Anterior cingulate cortex (tissue), 58 donors: ENCODE measurements at places on chromosomes 4 and X.

GRCh38 chr4:38759113-38759789 is 23.5 kb downstream of the TLR10 start:
- peak; percentile 85 for DNase-seq

- no peak for DNase-seq
Observed at GRCh38 chr4:138438608-138439007, 196.5 kb upstream of the SLC7A11 start.

- no peak for DNase-seq
Observed at GRCh38 chr4:83785891-83786290, 250.0 kb downstream of the GPAT3 start.

DNA sequence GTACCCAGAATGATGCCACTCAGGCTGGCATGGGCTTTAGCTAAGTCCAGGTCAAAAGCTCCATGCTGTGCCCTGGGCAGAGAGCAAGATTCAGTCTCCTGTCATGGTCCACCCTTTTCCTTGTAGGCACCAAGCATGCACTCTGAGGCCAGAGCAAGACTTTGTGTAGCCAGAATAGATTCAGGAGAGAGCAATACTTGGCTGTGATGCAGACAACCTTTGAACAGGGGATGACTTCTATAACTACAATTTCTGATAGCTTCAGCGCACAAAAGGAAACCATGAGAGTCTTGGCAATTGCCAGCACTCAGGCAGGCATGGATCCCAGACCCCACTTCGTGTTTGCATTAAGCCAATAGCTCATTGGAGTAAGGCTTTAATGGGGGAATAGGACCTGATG is 510.6 kb downstream of the RAB28 start:
- DNase-seq, result no peak

DNA sequence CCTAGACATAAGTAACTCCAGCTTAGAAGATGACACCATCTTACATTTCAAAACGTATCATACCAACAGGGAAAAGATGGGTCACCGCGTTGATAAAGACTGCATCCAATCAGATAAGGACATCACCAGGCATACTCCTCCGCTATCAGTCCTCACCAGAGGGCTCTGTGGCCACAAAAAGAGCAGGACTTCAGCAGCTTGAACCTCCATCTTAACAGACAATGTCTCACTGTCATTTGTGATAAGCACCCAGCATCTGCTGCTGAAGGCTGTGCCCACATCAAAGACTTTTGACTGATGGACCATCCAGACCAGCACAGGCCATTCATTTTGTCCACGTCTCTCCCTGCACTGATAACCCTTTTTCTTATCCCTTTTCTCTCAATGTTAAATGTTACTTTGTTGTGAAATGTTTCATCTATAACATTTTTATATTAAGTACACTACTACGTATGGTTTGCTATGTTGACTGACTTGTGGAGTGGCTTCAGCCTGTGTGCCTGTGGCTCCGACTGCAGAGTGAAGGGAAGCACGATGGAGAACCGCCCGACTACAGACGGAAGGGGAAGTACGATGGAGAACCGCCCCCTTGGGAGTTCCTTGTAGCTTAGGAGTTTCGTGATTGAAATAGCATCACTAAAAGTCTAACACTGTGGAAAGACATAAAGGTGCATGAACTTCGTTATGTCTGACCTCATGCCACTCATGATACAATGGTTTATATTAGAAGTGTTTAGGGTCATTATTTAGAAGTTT is 595.4 kb upstream of the AGA start:
- no peak for DNase-seq

DNA sequence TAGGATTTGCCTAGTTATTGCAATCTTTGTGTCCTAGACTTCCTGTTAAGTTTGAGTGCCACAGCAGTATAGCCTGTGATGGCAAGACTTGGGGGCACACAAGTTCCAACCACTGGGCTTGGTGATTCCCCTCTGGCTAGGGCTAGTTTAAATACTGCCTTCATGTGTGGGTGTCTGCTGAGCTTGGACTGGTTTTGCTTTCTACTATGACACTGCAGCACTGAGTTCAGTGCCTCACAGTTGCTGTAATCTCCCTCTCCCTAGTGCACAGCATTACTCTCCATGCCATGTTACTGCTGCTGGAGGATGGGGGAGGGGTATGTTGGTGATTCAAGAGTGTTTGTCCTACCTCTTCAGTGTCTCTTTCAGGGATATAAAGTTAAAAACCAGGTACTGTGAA is 379.6 kb downstream of the IL15 start:
- no peak for DNase-seq

- DNase-seq, result no peak
Observed at GRCh38 chr4:80184825-80185756, 12.2 kb upstream of the PRDM8 start.

- DNase-seq, result no peak
Observed at GRCh38 chr4:99219072-99219471, at the start of gene ADH6. Gene ADH6, minus strand, starts transcription at chr4:99219246. Its CDS starts 94 bp downstream, at chr4:99219152.

DNA sequence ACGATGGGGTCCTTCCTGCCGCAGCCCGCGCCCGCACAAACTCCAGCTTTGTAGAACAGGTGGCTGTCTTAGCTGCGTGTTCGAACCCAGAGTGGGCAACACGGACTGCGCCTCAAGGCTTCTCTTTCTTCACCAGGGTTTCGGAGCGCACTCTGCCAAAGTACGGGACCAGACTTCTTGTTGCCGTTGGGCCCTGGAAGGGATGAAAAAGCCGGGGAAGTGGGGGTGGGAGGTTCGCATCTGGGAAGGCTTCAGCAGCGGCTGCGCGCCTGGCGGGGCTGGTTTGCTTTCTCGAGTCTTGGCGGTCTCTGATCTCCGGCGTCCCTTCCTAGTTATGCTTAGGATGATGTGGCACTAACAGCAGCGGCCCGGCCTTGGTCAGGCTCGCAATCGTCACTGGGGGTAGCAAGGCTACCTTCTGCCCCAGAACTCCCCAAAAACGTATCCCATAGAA is 673 bp downstream of the PARM1 start:
- peak; percentile 57 for DNase-seq
